A549 treated with dexamethasone at 1 μM for 4 hours (cell line): ENCODE measurements at places on chromosomes 3 and 15. TPM values are rescaled to one million over a fixed set of nuclear protein-coding genes. Genes with fewer than 3 reads are reported as not detected.

Gene ZNF620
- 1.7 to 2.0 TPM (median 1.8 TPM) in 5 replicates for total RNA-seq

Gene KLHL18
- 13.4 to 20.1 TPM (median 15.3 TPM) in 5 replicates for total RNA-seq

Gene GLDN
- 0.01 to 0.09 TPM (median 0.04 TPM) in 4 of 5 replicates, not detected in the other for total RNA-seq

Gene HRG
- not detected in 5 replicates for total RNA-seq

Gene ITIH4
- total RNA-seq, result 0.25 to 1.0 TPM (median 0.63 TPM) in 5 replicates

Gene IL5RA
- not detected in 5 replicates for total RNA-seq

Gene TGM5
- total RNA-seq, result not detected in 5 replicates
